ENCODE measurements at places on chromosomes 3 and 15.

- no peak for ATAC-seq
Measured at GRCh38 chr3:170040418-170040817, 2.6 kb downstream of the GPR160 start.

DNA sequence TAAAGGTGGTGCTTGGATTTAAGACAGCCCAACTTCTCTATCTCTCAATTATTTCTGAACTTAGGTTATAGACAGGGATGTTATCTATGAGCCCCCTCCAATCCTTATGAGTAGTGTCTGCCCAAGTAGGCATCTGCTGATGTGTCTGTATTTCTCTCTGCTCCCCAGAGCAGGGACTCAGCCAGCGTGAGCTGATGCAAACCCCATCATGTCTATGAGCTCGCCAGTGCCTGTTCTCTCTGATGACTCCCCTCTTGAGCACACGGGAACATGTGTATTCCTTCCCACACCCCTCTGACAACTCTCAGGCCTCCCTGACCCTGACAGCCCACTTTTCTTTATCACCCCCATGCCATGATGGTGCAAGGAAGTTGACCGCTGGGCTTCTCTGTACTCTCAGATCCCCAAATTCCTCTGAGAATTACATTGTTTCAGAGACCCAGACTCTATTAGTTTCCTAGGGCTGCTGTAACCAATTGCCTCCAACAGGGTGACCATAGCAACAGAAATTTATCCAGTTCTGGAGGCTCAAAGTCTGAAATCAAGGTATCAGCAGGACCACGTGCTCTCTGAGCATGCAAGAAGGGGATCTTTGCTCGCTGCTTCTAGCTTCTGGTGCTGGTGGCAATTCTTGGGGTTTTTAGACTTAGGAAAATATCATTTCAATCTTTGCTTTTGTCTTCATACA lies 73.5 kb upstream of the ST8SIA2 start:
- ATAC-seq: no peak

DNA sequence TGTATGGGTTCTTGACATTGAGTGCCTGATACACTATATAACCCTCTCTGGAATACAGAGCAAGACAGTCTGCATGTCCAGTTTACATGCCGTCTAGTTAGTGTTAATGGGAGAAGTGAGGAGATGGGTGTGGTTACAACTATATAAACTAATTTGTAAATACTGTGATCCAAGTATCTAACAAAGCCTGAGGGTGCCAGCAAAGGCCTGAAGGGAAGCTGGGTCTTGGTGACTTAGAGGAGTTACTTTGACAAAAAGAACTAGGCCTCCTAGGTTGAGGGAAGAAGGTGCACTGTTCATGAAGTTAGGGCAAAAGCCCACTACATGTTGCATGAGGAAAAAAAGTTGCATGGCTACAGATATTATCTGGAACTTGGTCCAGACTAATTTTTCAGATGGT lies 2.3 kb downstream of the NSUN3 start:
- ATAC-seq: no peak

GRCh38 chr3:78990156-78990555 lies 777.6 kb downstream of the ROBO1 start:
- ATAC-seq: no peak

GRCh38 chr3:100695696-100696095 lies 13.6 kb upstream of the TFG start:
- no peak for ATAC-seq

DNA sequence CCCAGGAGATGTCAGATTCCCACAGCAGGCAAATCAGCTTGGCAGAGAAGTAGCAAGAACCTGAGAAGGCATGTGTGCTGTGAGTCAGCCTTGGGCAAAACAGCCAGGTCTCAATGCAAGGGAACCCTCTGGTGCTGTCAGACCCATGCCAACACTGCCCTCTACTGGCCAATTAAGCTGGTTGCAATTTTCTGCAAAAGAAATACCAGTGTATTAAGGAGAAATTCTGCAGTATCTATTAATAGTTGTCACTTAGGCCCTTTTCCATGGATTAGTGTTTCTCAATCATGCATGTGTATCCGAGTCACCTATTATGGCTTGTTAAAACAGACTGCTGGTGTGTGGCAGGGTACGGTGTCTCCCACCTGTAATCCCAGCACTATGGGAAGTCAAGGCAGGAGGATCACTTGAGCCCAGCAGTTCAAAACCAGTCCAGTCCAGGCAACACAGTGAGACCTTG lies 26.2 kb downstream of the MAP4 start:
- ATAC-seq: peak; percentile 100

GRCh38 chr3:106542101-106542769 lies 673.4 kb upstream of the CBLB start:
- no peak for ATAC-seq

GRCh38 chr15:100338971-100339444 lies 2.8 kb downstream of the ADAMTS17 start:
- ATAC-seq: peak; percentile 49

DNA sequence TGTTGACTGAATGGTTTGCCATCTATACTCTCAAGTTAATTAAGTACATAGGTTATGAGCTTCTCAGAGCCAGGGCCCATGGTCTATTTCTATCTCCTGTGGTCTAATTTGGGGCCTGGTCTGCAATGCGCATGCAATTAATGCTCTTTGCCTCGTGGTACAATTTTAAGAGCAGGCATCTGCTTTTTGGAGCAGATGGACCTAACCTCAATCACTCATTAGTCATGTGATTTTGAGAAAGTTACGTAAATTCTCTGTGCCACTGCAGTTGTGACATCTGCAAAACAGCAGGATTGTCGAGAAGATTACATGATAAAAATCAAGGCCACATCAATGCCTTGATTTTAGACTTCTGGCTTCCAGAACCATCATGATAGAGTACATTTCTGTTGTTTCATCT lies 543.7 kb upstream of the ADAMTS9 start:
- ATAC-seq: no peak
